ENCODE measurements at places on chromosomes 2 and 18.

- DNase-seq: no peak
These were observed 81.1 kb downstream of the MBOAT2 start for GRCh38 chr2:8922431-8922830.

DNA sequence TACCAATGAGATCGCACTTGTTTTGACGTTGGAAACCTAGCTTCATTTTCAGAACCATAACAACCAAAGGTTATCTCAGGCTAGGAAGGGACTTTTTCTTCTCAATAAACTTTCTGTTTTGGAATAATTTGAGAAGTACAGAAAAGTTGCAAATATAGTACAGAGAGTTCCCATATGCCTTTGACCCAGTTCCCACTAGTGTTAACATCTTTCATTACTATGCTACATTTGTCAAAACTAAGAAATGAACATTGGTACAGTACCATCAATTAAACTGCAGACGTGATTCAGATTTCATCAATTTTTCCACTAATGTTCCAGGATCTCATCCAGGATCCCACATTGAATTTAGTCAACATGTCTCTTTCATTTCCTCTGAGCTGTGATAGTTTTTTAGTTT is 111.6 kb downstream of the ATL2 start:
- no peak for DNase-seq

DNA sequence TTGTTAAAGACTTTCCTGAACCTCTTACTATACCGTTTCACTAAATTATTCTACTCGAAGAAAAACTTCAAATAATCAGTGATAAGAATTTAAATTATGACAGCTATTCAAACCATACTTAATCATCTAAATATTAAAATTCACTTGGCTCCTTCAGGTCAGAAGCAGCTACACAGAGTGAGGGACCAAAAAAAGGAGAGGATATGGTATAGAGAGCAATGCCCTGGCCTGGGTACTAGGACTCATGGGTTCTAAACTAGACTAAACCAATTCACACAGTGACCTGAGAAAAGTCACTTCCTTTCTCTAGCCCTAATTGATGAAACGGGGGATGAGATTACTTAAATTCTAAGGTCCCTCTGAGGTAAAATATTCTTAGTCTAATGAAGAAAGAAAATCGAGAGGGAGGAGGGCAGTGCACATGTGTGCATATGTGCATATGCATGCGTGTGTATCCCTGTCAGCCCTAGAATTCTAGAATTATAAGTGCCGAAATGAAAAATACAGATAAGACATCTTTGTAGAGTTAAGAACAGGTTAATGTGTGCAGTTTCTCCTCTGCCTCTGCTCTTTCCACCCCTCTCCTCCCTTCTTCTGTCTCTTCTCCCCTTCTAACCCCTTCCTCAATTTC is 11.2 kb downstream of the STRN start:
- DNase-seq: no peak

DNA sequence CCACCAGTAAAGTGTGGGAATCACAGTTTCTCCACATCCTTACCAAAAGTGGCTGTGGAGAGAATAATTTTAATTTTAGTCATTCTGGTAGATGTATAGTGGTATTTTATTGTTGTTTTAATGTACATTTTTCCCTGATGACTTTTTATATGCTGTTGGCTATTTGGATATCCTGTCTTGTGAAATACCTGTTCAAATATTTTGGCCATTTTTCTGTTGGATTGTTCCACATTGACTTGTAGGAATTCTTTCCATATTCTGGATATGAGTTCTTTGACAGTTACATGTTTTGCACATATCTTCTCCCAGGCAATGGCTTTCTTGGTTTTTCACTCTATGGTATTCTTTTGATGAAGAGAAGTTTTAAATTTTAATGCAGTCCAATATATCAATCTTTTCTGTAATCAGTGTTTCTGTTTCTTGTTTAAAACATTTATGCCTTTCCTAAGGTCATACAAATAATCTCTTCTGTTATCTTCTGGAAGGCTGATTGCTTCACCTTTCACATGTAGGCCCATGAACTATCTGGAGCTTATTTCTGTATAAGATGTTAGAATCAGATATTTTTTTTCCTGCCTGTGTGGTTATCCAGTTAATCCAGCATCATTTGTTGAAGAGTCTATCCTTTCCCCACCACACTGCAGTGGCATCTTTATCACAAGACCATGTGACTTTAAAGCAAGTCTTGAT is 19.0 kb downstream of the AFTPH start:
- no peak for DNase-seq

DNA sequence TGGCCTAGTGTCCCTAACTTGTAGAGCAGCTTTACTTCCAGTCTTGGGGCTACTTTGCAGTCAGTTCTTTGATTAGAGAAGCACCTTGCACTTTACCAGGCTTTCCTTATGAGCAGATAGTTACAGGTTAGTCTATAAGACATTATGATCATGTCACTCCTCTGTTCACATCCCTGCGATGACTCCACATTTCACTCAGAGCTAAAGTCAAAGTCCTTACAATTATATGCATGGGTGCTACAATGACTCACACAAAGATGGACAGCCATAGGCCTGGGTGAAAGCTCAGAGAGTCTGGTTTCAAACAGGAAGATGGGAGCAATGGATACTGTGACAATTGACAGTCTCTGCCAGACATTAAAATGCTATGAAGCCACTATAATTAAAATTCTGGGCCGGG is 27.1 kb upstream of the SSB start:
- DNase-seq: no peak

DNA sequence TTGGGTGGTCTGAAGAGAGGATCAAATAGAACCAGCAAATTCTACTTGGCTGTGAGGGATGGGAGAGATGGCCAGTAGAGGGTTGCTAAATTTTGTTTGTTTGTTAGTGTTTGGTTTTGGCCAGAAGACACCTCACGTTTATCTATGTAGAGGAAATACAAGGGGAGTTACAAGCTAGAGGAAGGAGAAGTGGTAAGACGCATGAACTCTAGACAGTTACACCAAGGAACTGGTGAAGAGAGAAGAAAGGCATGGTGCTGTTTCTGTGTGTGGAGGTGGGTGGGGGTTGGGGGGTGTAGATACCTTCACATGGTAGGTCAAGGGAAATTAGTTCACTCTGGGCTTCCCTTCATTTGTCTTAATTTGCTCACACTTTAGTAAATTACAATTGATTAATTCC is 25.6 kb downstream of the RASGRP3 start:
- no peak for DNase-seq

Measured in mucosa of descending colon (tissue), 3 donors.